ENCODE measurements at places on chromosomes 6 and 20.

DNA sequence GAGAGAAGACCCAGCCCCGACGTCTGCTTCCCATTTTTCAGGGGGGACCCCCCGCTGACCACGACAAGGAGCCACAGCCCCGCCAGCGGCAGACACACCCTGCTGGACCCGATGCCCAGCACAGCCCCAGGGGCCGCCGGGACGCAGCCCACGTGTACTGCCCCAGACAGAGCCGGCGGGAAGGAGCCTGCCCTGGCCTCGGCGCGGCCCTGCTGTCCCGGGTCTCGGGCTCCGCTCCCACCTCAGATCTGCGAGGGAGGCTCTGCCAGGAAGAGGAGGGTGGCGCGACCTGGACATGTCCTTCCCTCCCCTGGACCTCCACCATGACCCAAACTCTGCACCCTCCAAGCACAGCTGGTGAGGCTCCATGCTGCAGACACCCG lies 54.7 kb downstream of the KCNQ2 start:
- DNase-seq: no peak

GRCh38 chr20:41111578-41111951 lies 25.8 kb upstream of the PLCG1 start:
- no peak for DNase-seq

DNA sequence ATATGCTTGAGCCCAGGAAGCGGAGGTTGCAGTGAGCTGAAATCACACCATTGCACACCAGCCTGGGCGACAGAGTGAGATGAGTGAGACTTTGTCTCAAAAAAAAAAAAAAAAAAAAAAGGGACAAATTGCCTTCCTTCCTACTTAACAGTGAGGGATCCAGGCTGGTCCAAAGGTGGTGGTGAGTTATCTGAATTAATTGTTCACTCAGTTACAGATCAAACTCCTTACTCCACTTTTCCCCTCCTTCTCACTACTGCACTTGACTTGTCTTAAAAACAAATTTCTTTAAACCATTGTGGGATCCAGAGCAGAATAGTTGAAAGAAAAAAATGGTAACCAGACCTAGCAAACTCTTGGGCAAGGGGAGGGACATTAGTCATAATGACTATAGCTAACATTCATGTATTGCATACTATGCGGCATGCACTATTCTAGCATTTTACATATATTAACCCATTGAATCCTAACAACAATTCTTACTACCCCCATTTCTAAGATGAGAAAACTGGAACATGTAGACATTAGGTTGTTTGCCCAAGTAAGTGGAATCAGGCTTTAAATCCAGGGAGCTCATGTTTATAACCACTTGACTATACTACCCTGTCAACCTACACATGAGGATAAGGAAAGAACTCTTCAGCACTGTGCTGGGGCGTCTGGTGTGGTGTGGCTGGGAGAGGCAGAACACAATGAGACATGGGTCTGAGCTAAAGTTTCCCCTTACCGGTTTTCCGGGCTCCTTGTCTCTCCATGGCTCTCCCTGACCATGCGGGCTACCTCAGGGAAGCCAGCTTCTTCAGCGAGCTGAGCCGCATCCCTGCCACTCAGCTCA lies 1.5 kb downstream of the GPANK1 start:
- DNase-seq: no peak

DNA sequence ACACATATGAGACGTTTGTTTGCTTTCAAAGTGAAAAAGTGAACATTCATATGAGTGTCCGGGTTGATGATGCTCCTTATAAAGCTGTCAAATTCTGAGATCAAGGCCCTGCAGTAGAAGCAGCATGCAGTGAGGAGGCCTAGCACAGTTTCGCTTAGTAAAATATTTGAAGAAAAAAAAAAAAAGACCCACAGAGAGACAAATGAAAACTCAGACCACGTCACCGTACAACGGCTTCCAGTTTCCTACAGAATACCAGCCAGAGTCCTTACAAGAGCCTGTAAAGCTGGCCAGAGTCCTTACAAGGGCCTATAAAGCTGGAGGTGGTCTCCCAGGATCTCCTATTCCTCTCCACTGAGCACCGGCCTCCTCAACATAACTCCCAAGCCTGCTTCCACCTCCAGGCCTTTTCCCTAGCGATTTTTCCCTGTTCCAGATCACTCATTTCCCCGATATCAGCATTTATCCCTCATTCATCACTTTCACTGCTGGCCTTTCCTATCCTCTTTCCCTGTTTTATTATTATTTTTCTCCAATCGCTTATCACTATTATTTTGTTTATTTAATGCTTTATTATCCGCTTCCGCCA lies 1.5 kb upstream of the HMGN4 start:
- DNase-seq: no peak

- DNase-seq: no peak
These were observed 499.9 kb downstream of the UTRN start for GRCh38 chr6:144785056-144785455.

- DNase-seq: no peak
These were observed 59.4 kb upstream of the FRMD1 start for GRCh38 chr6:168138436-168138835.

DNA sequence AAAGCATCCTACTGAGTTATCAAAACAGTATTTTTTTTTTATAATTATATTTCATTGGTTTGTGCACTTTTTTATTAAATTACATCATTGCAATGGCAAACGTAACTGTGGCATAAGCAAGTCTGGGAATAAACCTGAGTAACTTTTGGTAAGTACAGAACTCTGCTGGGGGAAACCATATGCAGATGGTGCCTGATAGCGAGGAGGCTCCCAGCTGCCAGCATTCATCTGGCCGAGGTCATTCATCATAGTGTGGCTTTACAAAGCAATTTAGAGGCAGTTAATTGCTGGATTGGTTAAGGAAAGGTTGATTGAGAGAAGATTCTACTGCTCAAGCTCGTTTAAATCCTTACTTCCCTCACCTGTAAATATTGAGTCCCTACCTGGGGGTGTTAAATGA lies 52.6 kb downstream of the HECA start:
- DNase-seq: no peak

- DNase-seq: no peak
These were observed 47.9 kb downstream of the STK35 start for GRCh38 chr20:2149507-2149906.

DNA sequence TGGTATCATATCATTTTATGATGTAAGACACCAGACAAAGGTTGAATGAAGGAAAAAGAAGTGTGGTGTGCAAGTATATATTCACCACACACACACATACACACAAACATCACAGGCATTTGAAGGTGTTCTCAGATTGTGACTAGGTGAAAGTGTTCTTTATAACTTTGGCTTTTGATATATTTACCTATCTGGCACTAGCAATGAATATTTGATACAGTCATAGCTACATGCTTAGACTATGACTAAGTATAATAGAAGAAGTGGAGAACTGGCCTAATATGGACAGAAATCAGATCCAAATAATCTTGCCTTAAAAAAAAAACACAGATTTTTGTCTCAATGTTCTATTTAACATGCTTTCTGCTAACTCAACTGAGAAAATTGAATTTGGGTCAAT lies 809.9 kb downstream of the KIF16B start:
- no peak for DNase-seq

DNA sequence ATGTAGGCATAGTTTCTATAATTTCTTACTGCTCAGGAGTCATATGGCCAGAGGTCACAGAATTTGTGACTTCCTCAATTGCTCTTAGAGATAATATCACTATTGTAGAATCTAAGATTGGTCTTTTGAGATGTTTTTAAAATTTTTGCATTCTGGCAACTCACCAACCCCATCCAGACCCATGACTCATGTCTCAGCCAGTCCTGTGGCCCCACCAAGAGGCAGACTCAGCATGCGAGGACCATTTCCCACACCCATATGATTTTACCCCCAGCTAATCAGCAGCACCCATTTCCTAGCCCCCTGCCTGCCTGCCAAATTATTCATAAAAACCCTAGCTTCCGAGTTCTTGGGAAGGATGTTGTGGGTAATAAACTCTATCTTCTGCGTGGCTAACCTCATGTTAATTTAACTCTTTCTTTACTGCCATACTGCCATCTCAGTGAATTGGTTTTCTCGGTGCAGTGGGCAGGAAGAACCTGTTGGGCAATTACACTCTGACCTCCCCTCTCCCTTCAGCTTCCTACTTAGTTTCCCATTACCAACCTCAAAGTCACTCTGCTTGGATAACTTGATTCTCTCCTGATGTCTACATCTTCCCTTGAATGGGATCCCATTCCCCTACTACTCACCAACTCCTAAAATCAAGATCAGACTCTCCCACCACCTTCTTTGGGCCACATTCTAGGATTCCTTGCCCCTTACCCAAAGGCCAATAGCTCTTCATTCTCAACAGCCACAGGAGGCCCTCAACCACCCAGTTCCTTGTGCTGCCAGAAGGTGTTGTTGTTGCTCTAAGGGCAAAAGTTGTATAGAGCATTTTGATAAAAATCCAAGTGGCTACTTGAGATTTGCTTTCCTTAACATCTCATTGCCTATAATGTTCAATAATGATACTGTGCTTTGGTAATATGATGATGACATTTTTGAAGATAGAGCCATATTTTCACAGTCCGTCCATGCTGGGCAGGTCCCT lies 16.2 kb upstream of the IYD start:
- no peak for DNase-seq

DNA sequence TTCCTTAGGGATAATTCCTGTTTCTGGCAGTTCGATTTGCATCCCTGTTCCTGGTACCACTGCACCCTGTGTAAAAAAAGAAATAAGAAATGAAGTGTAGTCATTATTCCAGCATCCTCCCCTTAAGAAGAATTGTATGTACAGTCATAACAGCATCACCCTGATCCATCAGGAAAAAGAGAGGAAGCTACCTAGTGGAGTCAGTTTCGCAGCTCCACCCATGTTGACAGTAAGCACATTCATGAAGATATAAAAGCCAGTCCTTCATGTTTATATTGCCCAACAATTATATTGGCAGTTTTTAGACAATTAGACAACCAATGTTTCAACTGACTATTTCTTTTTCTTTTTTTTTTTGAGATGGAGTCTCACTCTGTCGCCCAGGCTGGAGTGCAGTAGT lies 21.2 kb upstream of the HLA-G start:
- DNase-seq: no peak
